ENCODE measurements at places on chromosomes 1 and 21. TPM values are rescaled to one million over a fixed set of nuclear protein-coding genes. Genes with fewer than 3 reads are reported as not detected.

The OR2M3 gene
- not detected for total RNA-seq

The PKLR gene
- 0.14 TPM for total RNA-seq

The INSRR gene
- not detected for total RNA-seq

DNA sequence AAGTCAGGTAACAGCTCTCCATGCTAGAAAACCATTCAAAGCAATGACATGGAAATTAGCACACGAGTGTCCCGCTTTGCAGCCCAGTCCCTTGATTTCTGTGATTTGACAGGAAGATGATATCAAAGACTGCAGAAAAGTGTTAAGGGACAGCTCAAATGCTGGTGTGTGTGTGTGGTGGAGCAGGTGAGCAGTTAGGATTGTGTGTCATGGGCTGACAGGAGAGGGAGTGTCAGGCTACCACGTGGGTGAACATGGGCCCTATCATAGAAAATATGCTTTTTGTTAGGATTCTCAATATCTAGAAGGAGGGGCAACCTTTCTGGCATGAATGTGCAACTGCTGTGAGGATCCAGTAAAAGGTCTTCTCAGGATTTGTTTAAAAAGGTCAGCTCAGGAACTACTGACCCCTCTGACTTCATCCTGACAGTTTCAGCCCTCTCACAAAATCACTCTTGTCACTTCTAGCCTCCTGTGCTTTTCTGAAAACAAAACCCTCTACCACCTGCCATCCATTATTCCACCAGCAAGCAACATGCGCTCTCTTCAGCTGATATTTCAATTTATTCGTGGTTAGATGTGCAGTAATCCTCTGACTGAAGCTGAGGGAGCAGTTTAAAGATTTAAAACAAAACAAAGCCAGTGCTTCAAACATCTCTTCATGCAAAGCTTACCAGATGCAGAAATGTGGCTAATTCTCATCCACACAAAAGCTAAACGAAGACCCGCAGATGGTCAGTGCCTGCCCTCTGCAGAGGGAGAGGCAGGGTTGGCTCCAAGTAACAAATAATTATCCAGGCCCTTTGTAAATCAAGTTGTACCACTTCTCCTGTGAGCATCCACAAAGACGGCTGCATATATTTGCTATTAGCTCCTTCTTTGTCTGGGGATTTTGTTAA is 397.9 kb downstream of the PTBP2 start:
- DNase-seq = no peak

GRCh38 chr1:230392920-230393521 is 33.1 kb downstream of the PGBD5 start:
- no peak for DNase-seq

DNA sequence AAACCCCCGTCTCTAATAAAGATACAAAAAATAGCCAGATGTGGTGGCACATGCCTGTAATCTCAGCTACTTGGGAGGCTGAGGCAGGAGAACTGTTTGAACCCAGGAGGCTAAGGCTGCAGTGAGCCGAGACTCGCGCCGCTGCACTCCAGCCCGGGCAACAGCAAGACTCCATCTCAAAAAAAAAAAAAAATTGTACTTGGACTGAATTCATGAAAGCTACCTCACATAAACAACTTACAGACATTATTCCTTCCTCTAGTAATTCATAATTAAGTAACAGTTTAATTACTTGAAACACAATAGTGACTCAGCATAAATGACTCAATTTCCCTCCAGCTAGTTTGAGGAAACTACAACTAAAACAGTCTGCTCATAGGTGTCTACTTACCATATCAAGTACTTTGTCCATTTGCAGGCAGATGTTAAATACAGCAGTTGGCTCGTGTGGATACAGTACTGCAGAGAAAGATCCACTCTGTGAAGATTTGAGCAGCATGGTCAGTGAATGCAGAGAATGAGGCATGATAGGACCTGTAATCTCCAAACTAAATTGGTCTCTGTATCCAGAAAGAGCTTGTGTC is 9.4 kb downstream of the DONSON start:
- peak; percentile 30 for DNase-seq

DNA sequence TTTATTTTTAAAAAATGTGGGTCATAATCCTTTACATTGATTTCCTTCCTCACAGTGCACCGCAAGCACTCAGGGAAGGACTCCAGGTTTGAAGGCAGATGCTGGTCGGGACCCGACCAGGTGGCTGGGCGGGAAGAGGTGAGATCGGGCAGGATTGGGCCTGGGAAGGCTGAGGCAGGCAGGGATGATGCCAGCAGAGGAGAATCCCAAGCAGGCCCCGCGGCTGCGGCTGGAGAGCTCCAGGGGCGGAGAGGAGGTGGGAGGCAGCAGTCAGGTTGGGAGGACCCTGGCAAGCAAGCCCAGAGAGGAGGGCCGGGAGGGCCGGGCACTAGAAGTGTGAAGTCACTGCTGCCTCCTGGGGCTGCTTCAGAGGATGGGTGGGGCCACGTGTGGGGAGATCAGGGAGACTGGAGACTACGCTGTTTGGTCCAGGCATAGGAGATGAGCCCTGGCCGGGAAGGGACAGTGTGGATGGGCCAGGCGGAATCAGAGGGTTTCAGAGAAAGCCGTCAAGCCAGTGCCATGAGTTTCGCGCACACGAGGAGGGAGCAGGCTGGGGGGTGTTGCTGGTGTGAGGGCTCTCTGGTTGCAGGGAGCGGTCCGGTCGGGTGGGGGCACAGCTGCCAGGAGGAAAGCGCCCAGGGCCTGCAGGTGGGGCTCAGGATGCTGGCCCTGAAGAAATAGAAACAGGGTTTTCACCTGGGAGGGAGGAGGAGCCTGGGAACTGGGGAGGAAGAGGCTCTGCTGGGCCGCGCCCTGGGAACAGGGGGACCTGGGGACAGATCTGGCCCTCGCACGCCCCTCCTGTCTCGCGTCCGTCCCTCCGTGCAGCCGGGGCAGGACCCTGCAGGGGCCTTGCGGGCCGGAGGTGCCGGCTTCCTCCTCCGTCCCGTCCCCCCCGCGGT is 888 bp upstream of the COL18A1 start:
- peak; percentile 75 for DNase-seq

DNA sequence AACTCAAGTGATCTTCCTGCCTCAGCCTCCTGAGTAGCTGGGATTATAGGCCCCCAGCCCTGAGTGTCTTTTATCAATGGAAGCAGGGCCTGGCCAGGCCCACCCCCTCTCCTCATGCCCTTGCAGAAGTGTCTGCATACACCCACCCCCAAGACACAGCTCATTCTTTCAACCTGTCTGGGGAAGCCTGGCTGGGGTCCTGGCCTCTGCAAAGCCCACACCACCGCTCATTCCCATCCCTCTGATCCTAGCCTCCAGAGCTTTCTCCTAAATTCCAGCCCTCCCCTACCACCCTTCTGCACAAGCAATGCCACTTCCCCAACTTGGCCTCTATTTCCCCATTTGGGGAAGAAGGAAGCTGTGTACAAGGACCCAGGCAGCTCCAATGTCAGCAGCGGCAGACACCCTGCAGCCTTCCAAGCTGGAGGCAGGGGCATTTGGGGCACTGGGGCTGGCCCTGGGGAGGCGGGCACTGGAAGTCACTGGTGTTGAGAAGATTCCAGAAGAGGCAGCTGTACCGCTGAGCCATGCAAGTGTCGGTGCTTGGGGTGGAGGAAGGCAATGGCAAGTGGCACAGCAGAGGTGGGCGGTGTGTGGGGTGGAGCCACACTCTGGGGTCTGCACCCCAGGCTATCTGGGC is 33.7 kb upstream of the ARF1 start:
- no peak for DNase-seq

- DNase-seq = no peak
Observed at GRCh38 chr1:53373246-53373645, 45.4 kb upstream of the LRP8 start.

DNA sequence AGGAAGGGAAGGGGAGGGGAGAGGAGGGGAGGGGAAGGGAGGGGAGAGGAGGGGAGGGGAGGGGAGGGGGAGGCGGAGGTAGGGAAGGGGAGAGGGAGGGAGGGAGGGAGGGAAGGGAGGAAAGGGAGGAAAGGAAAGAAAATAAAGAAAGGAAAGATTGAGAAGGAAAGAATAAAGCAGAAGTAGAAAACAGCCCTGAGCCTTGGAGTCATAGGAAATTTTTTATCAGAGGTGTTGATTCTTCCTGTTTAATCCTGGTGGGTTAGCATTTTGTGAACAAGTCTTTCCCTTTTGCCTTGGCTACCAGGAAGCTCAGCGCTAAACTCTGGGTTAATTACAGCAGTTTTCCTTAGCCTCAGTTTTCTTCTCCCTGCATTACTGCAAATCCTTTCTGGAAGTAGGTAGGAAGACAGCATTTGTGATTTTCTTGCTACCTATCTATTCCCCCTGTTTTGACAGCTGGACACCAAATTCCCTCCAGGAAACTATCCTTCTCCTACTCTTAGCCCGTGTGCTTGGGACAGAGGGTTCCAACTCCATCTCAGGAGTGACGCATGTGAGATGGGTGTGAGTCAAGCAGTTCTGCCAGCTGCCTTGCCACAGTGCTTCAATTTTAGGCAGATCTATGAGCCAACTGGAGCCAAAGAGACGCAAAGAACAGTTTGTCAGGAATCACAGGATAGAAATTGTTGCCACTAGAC is 26.9 kb downstream of the TOMM20 start:
- DNase-seq = peak; percentile 58
